Stimulated activated CD8-positive, alpha-beta memory T cell treated with anti-CD3 and anti-CD28 coated beads, Interleukin-15, amount 100 ng/mL, for 1 hour (primary cell): ENCODE measurements at places on chromosomes 7 and 10.

GRCh38 chr7:27205325-27206280 is 5.7 kb upstream of the HOXA13 start:
- DNase-seq: no peak

- no peak for DNase-seq
Measured at GRCh38 chr10:3776796-3777571, 8.0 kb downstream of the KLF6 start.

GRCh38 chr7:118898284-118898683 is 673.8 kb downstream of the ANKRD7 start:
- no peak for DNase-seq

GRCh38 chr10:98446151-98446660 is 529 bp downstream of the HPS1 start:
- DNase-seq: no peak

DNA sequence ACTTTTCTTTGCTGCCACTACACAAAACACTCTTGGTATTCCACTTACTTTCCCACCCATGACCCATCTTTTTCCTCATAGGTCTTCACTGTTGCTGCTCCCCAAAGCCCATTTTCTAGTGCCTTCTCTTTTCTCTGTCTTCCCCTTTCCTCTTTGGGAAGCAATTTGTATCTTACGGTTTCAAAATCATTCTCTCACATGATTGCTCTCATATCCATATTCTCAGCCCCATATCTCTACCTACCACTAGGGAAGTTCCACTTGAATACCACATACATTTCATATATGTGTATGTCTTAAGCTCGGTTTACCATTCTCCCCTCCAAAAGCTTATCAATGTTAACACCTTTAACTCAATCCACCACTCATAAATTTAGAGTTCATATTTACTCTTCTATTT is 3.2 kb upstream of the UBE2D1 start:
- DNase-seq: no peak

DNA sequence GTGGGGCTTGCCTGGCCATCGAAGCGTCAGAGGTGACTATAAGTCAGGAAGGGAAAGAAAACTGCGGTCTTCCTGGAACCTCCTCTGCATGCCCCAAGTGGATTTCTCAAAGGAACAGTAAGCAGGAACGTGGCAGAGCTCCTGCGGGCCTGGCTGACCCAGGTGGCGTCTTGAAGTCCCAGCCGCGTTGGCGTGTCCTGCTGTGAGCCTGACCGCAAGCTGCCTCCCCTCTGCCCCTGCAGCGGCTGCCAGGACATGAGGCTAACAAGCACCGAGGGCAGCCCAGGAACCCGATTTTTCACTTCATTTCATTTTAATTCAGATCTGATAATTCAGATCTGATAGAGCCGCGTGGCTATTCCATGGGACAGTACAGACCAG is 55.4 kb downstream of the NKX6-2 start:
- no peak for DNase-seq

DNA sequence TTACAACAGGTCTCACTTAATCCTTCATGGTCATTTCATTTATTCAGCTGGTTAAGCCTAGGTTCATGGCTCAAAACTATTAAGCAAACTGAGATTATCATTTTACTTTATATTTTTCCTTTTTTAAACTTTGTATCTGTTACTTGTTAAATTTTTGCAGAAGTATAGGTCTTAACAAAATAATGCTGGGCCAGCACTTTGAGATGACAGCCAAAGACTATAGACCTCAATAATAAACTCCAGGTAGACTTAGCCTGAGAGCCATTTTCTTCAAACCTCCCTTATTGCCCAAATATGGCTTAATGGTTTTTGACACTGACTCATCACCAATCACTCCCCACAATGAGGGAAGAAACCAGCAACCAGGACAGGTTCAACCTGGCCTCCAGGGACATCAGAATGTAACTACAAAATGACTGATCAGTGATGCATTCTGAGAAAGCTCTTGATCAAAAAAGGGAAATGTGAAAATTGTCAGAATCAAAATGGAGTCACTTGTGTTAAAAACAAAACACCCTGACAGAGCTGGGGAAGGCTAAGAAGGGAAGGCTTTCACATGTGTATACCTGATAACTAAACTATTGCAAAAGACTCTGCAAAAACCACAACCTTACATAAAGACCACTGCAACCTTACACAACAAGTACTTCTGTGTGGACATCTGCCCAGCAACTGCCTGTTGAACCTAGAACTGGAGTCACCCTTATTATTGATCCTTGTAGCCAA is 2.1 kb upstream of the CCDC126 start:
- no peak for DNase-seq

- no peak for DNase-seq
Measured at GRCh38 chr10:31773749-31774298, 154.8 kb downstream of the ARHGAP12 start.

DNA sequence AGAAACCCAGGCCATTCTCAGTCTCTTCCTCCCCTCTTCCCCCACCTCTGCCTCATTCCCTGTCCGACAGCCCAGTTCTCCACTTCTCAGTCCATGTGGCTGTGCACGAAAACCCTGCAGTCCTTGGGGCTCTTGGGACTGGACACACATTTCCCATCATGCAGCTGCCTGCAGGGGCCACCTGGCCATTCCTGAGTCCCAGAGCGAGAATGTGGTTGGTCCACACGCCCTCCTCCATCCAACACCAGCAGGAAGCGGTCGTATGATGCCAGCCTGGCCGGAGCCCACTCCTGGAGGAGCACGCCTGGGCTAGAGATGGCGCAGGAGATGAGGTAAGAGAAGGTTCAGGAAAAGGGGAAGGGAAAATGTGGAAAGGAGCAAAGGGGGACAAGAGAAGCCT is 222.5 kb downstream of the USP6NL start:
- DNase-seq: no peak

DNA sequence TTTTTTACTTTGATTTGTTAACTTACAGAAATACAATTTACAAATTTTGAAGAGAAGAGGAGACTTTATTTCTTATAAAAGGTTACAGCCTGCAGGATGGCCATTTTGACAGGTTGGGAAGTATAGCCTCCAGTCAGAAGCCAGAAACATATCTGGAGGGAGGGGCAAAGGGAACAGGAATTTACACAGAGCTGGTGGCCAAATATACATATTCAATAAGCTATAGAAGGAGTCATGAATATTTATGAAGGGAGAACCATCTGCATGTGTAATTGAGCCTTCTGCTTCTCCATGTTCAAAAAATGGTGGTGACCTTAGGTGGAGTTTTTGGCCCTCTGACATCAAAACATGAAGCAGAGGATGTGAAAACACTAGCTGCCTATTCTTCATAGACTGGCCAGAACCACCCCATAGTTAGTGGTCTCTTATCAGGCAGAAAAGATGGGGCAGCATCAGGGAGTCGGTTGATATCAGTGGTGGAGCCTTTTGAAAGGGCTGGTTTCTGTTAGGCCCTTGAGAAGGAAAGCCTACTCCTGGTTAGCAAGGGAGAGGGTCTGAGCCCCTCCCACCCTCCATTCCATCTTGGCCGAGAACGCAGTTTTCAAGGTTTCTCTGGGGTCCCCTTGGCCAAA is 57.2 kb downstream of the ENTPD1 start:
- DNase-seq: no peak

- DNase-seq: no peak
Measured at GRCh38 chr10:58701405-58702135, 188.9 kb downstream of the BICC1 start.

DNA sequence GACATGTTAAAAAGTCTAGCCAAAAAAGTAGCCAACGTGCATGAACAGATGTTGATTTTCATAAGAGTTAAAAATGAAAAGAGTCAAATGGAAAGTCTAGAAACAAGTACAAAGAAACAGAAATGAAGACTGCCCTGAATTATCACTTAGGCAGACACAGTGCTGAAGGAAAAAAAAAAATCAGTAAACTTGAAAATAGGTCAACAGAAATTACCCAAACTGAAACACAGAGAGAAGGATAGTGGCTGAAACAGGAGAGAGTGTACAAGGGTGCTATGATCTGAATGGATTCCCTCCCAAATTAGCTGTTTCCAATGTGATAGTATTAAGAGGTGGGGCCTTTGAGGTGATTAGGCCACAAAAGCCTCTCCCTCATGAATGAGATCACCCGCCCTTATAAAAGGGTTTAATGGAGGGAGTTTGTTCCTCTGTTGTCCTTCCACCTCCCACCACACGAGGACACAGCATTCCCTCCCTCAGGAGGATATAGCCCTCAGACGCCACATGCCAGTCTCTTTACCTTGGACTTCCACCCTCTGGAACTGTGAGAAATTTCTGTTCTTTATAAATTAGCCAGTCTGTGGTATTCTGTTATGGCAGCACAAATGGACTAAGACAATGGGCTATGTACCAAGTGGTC is 249.7 kb downstream of the AHR start:
- DNase-seq: no peak

DNA sequence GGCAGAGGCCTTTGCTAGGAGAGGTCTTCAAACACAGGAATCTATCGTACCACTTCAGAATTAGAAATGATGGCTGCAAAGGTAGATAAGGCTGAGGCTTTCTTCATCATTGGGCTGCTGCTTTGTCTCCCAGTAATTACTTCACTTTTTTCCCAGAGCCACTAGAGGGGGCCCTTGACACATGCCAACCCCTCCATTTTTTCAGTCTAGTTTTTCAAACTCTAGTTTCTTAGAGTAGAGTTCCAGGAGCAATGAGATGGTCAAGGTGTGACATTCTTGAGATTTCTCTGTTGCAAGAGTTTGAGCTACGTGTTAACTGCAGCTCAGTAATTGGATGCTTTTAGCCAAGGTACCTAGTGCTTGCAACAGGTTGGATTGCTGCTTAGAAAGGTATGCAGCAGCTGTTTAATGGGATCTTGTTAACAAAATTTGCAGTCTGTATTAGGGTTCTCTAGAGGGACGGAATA is 33.8 kb upstream of the RBM20 start:
- DNase-seq: peak; percentile 17

GRCh38 chr10:133139551-133140065 is 20.4 kb upstream of the KNDC1 start:
- no peak for DNase-seq

DNA sequence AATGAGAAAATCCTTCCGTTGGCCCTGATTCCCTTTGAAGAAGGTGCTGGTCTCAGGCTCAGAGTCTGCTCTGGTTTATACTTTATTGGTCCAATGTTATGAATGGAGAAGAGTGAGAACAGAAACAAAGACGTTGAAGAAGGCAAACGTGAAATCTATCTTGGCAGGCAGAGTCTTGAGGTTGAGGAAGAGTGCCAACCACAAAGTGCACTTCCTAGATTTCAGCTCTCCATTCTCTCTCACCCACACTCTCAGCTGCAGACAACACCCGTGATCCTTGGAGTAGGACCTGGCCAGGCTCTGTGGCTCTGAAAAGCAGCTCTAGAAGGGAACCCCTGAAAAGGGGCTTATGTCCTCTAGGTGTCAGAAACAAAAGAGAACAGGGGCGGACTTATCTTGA is 128.9 kb upstream of the PLXNA4 start:
- no peak for DNase-seq

DNA sequence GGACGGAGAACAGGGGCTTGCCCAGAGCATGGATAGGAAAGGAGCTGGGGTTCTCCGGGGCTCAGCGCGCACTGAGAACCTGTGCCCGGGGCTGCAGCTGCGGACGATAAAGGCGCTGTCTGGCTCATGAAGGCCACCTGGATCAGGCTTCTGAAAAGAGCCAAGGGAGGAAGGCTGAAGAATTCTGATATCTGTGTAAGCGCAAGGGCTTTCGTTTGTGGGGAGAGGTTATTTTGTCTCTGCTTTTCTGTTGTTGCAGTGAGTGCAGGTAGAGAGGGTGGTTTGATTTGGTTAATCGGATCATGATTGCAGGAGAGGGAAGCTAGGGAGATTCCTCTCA is 250.5 kb downstream of the NSUN6 start:
- no peak for DNase-seq

- no peak for DNase-seq
Measured at GRCh38 chr10:49448924-49449323, 53.0 kb upstream of the DRGX start.

DNA sequence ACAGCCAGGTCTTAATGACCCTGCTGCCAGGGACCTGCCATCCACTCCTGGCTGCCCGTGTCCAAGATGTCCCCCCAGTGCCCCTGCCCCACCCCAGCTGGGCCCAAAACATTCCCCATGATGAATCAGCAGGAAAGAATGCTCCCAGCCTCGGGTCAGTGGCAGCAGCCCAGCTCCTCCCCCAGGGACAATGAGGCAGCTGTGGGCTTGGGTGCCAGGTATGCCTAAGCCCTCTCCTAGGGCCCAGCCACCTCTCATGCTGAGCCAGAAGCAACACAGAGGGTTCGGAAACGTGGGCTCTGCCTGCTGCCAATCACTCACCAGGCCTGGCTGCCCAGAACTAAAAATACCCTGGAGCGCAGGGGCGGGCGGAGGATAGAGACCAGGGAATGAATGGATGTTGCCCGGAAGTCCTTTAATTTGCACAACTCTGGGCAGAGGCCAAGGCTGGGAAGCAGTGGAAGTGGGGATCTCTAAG is 1.5 kb upstream of the LOXL4 start:
- DNase-seq: no peak

DNA sequence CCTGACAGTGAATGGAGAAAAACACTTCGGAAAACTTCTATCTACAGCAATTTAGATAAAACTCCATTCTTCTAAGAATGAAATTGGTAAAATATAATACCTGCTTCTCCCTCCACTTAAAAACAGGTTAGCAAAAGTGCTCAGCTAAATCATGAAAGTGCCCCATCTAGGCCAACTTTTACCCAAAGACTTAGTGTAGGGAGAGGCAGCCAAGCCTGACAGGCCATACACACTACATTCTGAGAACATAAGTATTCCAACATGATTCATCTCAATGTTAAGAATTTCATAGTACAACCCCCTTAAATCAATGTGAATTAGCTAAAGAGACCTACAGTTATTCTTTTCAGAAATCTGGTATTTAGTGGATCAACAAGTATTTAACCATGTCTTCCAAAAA is 7.2 kb downstream of the FAM3C start:
- DNase-seq: no peak

- DNase-seq: no peak
Measured at GRCh38 chr7:154649434-154649833, 353.5 kb downstream of the PAXIP1 start.

- no peak for DNase-seq
Measured at GRCh38 chr10:100522945-100523344, 3.3 kb upstream of the SEC31B start.

GRCh38 chr7:95646350-95646749 is 50.0 kb upstream of the PDK4 start:
- no peak for DNase-seq

GRCh38 chr10:62018131-62018911 is 116.8 kb downstream of the ARID5B start:
- DNase-seq: no peak

GRCh38 chr10:480498-480927 is 209.0 kb downstream of the DIP2C start:
- DNase-seq: no peak

DNA sequence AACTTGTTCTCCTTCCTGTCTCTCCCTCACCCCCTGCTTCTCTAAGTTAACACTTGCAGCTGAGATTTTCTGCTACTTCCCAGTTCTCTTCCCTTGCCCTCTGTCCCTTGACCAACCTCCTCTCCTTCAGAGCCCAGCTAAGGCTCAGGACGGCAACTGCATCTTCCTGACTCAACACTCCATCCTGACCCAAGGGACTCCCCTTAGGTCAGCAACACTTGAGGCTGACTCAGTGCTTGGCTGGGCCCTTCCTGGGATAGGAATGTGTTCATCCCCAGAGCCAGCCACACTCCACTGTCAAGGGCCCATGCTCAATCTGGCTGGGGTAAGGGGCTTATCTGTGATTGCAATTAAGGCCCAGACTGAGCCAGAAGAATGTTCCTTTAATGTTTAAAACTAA is 3.4 kb downstream of the CALHM2 start:
- DNase-seq: no peak

- no peak for DNase-seq
Measured at GRCh38 chr10:66192162-66192831, 733.5 kb upstream of the LRRTM3 start.

GRCh38 chr10:124145109-124145870 is 51.9 kb upstream of the CHST15 start:
- DNase-seq: no peak
